ENCODE measurements at places on chromosomes 12 and 14. TPM values are rescaled to one million over a fixed set of nuclear protein-coding genes. Genes with fewer than 3 reads are reported as not detected.

GLS2 gene
- 6.4 TPM for total RNA-seq

OTX2 gene
- not detected for total RNA-seq

ENDOU gene
- total RNA-seq: 0.30 TPM

VRTN gene
- total RNA-seq: not detected

FAM161B gene
- total RNA-seq: 3.3 TPM

KRT6C gene
- 0.32 TPM for total RNA-seq

ZC2HC1C gene
- 14.9 TPM for total RNA-seq

MTRFR gene
- total RNA-seq: 13.8 TPM

ADIPOR2 gene
- 50.7 TPM for total RNA-seq

TUBA1A gene
- 358 TPM for total RNA-seq

BHLHE41 gene
- 2.4 TPM for total RNA-seq

MDP1 gene
- 8.0 TPM for total RNA-seq

KCNJ8 gene
- total RNA-seq: 37.3 TPM

SLC25A21 gene
- total RNA-seq: 1.6 TPM

FAM90A1 gene
- total RNA-seq: not detected

TMED8 gene
- total RNA-seq: 15.8 TPM

Data from hepatocyte (in vitro differentiated cells).